T-helper 2 cell (primary cell): ENCODE measurements at places on chromosomes 7 and 10.

GRCh38 chr10:122343135-122343800, 31.2 kb upstream of the PLEKHA1 start:
- no peak for DNase-seq

GRCh38 chr7:7292085-7292484, 109.7 kb downstream of the C1GALT1 start:
- DNase-seq, result no peak

- no peak for DNase-seq
Measured at GRCh38 chr10:118835682-118836326, 81.0 kb upstream of the CACUL1 start.

GRCh38 chr10:121250995-121251764, 347.1 kb downstream of the FGFR2 start:
- DNase-seq, result no peak

DNA sequence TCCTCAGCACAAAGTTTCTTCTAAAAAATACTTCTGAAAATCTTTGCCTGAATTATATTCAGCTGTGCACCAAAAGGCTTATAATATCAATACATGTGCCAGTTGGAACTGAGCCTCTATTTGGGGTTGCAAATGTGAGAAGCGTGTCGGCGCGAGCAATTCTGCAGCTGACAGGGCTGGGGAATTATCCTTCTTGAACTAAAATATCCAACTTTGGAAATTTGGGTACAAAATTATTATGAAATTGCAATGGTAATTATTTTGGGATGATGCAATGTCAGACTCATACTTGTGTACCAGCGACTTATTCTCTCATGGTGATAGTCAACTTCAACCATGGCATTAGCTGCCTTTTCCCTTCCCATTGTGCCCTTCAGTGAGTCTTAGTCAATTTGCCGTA, 507.0 kb upstream of the KLF6 start:
- no peak for DNase-seq

GRCh38 chr10:102777711-102778453, 34.1 kb downstream of the WBP1L start:
- no peak for DNase-seq

DNA sequence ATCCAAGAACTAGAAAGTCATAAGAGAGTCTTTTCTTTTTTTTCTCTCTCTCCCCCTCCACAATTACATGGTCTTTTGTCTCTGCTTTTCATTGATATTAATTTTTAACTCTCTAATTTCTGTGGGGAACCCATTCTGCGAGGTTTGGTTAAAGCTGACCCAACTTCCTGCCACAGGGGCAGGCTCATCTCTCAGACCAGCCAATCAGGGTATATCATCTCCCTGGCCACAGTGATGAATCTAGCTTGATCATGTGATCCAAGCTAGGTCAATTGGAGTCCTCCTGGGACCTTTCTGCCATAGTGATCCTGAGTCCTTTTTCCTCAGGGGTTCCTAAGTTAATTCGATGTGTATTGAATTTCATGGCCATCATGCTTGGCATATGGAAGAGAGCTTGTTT, 38.0 kb upstream of the TRUB1 start:
- DNase-seq, result no peak

DNA sequence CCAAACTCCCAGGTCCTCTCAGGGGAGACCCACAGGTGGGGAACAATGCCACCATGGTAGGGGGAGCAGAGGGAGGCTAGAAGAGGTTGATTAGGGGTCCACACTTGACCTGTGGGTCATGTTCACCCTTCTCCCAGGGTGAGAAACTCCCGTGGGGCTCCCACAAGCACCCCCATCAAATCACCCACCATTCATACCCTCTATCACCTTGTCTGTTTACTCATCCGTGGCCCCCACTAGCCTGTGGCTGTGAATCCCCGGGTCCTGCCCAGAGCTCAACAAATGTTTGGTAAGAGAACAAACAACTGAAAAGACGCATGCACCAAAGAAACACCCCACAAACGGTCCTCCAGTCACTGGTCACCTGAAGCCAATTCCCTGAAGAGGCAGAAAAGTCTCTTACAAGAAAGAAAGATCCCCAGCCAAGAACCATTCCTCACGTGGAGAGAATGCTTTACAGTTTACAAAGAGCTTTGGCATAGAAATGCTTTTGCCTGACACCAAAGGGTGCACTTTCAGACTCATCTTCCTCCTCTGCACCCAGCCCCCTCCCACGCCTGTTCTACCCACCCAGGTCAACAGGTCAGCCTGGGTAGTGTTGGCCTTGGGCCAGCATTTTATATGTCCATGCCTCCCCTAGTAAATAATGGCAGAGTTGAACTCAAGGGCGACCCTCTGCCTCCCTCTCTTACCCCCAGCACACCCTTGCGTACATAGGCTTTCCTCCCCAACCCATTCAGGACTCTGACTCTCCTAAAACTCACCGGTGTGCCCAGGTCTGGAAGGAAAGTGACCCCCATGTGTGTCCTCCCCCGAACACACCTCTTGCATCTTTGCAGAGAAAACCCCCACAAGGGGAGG, 1.9 kb downstream of the ZCCHC24 start:
- no peak for DNase-seq

- no peak for DNase-seq
Measured at GRCh38 chr10:91788527-91788926, 9.7 kb upstream of the TNKS2 start.

DNA sequence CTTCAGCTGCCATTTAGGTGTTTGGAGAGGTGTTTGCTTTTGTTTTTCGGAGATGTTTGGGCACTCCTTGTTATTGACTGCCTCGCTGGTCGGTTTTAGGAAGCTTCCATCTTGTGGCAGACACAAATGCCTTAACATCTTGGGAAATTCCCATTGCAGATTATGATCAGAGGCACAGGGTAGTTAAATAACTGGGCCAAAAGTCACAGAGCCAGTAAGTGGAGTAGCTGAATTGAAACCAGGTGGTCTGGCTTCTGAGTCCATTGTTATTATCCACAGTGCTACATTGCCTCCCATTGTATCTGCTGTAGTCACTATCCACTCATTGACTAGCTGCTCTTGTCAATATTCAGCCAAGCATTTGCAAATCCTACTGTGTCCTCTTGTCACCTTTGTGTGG, 138.2 kb upstream of the PLPP4 start:
- DNase-seq, result no peak

- DNase-seq, result no peak
Measured at GRCh38 chr10:72039377-72039776, 49.0 kb downstream of the SPOCK2 start.

GRCh38 chr7:139321071-139321745, 19.9 kb upstream of the FMC1 start:
- DNase-seq, result no peak

DNA sequence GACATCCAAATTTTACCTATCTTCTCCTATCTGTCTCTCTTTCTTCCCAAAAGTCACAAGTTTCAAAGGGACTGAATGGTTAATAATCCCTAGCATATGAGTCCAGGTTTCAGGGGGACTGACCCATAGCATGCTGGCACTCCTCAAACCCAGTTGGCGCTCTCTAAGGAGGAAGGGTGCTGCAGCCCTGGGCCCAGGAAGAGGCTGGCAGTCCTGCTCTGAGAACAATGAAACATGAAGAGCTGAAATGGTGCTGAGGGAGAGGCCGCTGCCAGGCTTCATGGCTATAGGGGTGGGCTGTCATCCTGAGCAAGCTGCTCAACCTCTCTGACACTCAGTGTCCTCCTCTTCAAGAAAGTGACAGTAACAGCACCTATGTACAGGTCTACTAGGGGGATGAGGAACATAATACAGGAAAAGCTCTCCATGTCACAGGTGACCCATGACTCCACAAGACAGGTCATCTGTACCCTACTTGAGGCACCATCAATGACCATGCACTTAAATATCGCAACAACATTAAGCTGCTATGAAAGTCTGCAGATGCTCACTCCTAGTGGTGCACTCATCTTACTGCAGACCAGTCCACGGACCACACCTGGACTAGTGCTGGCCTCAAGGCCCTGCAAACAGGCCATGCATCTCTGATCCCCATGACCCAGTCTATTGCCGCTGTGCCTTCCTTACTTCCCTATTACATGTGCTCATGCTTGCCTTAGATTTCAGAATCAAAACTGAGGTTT, 17.0 kb downstream of the COBL start:
- no peak for DNase-seq

- DNase-seq, result no peak
Measured at GRCh38 chr10:91616137-91616536, 16.7 kb downstream of the PPP1R3C start.

GRCh38 chr7:26880852-26881251, 16.5 kb upstream of the SKAP2 start:
- DNase-seq, result no peak
